Brain (organoid and tissue), 16 donors: ENCODE measurements at places on chromosomes 5 and 9. TPM values are rescaled to one million over a fixed set of nuclear protein-coding genes. Genes with fewer than 3 reads are reported as not detected.

The PHF2 gene
- 63.6 TPM for polyA plus RNA-seq

The FCN2 gene
- polyA plus RNA-seq = not detected

The MUSK gene
- not detected for polyA plus RNA-seq

The SLC4A9 gene
- not detected for polyA plus RNA-seq

The PCDHB7 gene
- polyA plus RNA-seq = 1.3 TPM

The ASS1 gene
- polyA plus RNA-seq = 146 TPM

The PMPCA gene
- polyA plus RNA-seq = 59.4 TPM

The GADD45G gene
- polyA plus RNA-seq = 46.7 TPM

The SNCB gene
- polyA plus RNA-seq = 258 TPM

The CNTNAP3 gene
- 0.93 TPM for polyA plus RNA-seq

The SPATA31A3 gene
- not detected for polyA plus RNA-seq

The ENDOG gene
- 53.4 TPM for polyA plus RNA-seq

The C9orf153 gene
- polyA plus RNA-seq = not detected

The RMRP gene
- polyA plus RNA-seq = not detected

The OCLN gene
- polyA plus RNA-seq = 4.2 TPM

The TAF1L gene
- not detected for polyA plus RNA-seq

The MYOT gene
- 2.0 TPM for polyA plus RNA-seq

The PIGO gene
- 39.7 TPM for polyA plus RNA-seq

The PRDM9 gene
- polyA plus RNA-seq = not detected

The SLC25A48 gene
- 23.1 TPM for polyA plus RNA-seq

The SAP30L gene
- polyA plus RNA-seq = 25.3 TPM

The KCTD16 gene
- 4.0 TPM for polyA plus RNA-seq

The TRIM23 gene
- polyA plus RNA-seq = 5.4 TPM

The DPH7 gene
- polyA plus RNA-seq = 19.4 TPM

The GABRA6 gene
- not detected for polyA plus RNA-seq

The SLCO6A1 gene
- not detected for polyA plus RNA-seq

The SLC25A51 gene
- 11.5 TPM for polyA plus RNA-seq

The OTP gene
- 9.6 TPM for polyA plus RNA-seq

The CTXN3 gene
- polyA plus RNA-seq = 3.0 TPM

The THBS4 gene
- 16.0 TPM for polyA plus RNA-seq

The PPP3R2 gene
- polyA plus RNA-seq = not detected

The ARHGEF37 gene
- polyA plus RNA-seq = 12.7 TPM

The MPDZ gene
- 16.9 TPM for polyA plus RNA-seq

The KLHL3 gene
- 1.3 TPM for polyA plus RNA-seq

The NTRK2 gene
- polyA plus RNA-seq = 58.8 TPM

The TCOF1 gene
- 34.8 TPM for polyA plus RNA-seq

The C9orf50 gene
- polyA plus RNA-seq = 3.5 TPM

The ARID3C gene
- polyA plus RNA-seq = not detected

The OR1Q1 gene
- not detected for polyA plus RNA-seq

The ADGRD2 gene
- polyA plus RNA-seq = 5.0 TPM

The NR2F1 gene
- polyA plus RNA-seq = 356 TPM

The ELP1 gene
- polyA plus RNA-seq = 31.3 TPM

The NXNL2 gene
- polyA plus RNA-seq = 0.37 TPM

The ARL15 gene
- 37.8 TPM for polyA plus RNA-seq

The CDX1 gene
- not detected for polyA plus RNA-seq

The SHISAL2B gene
- not detected for polyA plus RNA-seq

The SLC24A2 gene
- polyA plus RNA-seq = 9.2 TPM

The HMCN2 gene
- polyA plus RNA-seq = 0.34 TPM
